ENCODE measurements at places on chromosomes 3 and 15.
A peak's percentile ranks its signal among the peaks of the same experiment; 100 is the strongest.

GRCh38 chr15:68704496-68705021 lies 116.1 kb downstream of the ANP32A start:
- DNase-seq, result no peak

- DNase-seq, result no peak
These were observed 38.0 kb downstream of the ANP32A start for GRCh38 chr15:68782589-68783161.

DNA sequence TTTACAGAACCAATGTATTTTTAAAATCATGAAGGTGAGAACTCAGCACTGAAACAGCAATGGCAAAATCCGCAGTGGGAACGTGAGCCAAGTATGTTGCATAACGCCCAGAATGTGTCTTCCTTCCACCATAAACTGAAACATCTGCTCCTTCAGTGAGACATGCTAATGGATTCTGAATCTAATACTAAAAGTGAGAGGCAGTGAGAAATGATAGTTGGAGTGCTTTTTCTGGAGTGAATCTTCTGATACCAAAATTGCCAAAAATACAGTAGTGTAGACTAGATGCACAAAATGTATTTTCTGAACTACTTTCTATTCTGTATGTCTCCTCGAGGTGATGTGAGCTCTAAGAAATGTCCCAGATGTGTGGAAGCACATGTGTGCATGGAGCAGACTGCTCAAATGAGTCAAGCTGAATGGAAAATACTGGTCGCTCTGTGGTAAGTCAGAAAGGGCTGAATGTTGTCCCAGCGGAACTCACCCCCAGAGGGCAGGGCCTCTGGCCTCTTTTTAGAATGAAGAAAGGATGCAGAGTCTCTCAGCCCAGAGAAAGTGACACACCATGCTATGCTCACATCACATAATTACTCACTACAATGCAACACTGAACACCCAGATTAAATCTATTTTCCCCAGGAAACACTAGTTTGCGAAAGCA lies 73.0 kb downstream of the ATP10A start:
- DNase-seq, result no peak

GRCh38 chr3:67389176-67389575 lies 265.2 kb downstream of the SUCLG2 start:
- DNase-seq, result no peak

DNA sequence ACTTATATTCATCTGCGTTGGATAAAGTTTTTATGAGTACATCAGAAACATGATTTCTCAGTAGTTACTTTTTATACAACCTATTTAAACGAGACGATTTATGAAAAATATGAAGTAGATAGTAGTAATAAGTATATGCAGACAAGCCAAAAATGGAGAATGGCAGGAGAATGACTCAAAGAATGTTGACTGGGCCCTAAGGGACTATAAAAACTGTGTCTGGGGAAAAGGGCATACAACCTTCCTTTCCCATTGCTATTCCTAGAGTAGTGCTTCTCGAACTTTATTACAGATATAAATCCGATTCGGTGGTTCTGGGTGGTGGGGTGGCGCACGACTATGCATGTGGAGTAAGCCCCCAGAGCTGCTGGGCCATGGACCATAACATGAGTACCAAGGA lies 558.5 kb downstream of the FOXP1 start:
- DNase-seq, result no peak

DNA sequence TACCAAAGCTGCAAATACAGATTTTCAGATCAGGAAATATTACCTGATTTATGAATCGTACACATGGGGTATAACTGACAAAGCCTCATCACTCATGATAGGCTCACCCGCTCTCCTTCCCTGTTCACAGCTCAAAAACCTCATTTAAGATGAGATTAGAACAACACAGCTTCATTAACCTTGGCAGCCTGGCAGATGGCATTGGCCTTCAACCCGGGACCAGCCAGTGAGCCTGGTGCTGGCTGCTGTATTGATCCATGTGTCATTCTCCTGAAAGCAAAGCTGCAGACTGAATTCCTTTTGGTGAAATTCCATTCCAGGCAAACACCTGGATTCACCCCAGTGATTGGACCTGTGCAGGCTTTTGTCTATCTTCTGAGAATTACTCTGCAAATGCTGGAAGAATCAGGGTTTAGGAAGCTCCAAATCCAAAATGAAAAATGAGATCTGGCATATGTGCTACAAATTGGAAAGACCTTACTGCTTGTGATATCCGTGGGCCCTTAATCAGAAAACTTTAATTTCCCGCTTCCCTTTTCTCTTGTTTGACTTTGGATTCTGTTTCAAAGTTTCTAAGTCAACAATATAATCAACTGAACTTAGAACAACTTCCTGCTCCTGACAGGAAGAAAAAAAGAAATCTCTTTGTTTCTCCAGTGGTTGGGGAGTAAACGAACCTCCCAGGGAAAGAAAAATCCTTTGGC lies 189.1 kb upstream of the KBTBD8 start:
- no peak for DNase-seq

GRCh38 chr15:73939138-73939537 lies 12.9 kb downstream of the LOXL1 start:
- DNase-seq, result no peak

DNA sequence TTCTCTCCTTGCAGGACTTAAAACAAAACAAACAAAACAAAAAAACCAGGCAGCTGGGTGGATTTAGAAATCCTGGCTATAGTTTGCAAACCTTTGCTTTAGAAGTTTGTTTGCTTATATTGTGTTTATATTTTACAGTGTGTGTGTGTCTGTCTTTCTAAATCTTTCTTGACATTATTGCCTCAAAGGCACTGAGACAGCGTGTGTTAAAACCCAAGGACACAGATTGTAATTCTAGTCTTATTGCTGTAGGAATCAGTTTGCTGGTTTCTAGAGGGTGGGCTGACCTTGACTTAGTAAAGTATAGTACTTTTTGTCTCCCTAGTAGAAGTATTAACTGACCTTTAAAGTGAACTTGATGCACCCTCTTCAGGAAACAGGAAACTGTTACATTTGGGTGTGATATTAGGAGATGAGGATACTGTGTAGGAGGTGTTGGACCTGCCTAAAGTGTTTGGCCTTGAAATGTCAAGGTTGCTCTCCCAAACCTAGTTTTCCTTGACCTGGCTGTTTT lies 71.0 kb downstream of the TCF12 start:
- no peak for DNase-seq

DNA sequence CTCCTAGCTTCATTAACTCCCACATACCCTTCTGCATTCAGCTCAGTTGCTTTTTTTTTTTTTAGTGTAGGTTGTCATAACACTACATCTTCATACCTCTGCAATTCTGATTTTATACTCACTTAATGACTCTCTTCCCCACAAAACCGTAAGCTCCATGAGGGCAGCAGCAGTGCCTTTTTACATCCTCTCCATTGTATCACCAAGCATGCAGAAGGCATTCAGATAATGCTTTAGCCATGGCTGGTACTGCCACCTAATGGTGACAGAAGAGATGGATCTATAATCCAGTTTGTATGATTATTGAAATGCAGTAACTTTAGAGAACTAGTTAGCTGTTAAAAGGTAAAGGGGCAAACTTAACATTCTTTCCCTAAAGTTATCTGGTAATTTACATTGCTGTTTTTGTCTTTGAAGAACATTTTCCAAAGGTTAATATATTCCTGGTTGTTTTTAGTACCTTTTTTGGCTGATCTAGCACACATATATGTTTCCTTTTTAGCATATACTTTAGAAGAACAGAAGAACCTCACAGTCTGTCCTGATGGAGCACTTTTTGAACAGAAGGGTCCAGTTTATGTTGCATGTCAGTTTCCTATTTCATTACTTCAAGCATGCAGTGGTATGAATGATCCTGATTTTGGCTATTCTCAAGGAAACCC lies 36.8 kb downstream of the ATP1B3 start:
- DNase-seq, result peak; percentile 40

- DNase-seq, result no peak
These were observed 11.5 kb downstream of the CPNE9 start for GRCh38 chr3:9715136-9715535.

DNA sequence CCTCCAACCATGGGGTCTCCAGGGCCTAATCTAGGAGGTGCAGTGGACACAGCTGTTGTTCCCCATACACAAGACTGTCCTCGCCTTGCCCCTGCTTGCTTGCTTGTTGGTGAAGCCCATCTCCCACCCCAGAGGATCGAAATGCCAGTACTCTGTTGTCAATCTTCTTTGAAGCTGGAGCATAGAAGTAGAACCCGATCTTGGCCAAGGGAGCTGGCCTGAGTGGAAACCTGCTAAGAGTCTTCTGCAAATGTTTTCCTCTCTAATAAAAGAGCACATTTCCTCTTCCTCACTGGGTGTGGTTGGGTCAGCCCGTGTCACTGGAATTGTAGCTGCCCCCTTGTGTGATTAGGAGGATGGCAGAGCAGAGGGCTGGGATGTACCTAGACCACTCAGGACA lies 85.4 kb downstream of the HES1 start:
- no peak for DNase-seq

DNA sequence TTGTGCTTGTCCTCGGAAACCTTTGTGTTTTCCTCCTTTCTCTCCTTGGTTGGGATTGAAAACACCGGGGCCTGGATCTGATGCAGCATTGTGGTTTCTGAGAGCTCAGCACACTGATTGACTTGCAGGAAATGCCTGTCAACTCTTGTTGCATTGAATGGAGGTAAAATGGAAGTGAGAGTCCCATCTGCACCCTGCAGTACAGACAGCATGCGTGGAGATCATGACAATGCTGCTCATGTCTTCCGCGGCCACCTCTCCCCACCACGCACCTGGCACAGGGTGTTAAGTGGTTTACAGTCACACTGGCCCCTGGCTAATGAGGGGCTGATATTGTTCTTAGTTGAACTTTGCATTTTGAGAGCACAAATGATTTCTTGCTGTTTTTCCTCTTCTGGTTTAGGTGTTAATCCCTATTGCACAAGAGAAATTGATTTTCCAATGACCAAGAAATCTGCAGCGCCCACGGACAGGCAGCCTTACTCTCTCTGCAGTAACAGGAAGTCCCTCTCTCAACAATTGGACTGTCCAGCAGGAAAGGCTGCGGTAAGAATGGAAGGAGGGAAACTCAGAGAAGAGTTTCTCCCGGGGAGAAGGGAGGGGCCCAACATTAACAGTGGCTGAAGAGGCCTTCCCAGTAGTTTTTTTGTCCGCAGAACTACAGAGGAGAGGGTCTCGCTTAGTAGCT lies 58.5 kb downstream of the STARD5 start:
- no peak for DNase-seq

DNA sequence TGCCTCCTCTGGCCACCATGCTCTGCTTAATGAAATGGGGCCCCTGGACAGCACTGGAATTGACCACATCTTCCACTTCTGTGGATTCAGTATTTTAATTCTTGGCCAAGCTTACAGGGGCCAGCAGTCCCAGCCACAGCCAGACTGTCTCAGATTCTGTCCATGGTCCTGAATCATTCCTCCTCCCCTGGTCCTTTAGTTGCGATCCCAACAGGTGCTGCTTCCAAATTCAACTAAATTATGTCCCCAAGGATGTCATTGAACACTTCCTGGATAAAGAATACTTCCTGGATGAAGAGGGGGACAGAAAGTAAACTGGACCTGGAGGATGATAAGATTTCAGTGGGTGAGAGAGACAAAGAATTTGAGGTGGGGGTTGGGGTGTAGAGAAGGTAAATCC lies 111.1 kb upstream of the FOXB1 start:
- no peak for DNase-seq

GRCh38 chr15:99732124-99732750 lies 1.0 kb downstream of the LYSMD4 start:
- DNase-seq, result no peak

DNA sequence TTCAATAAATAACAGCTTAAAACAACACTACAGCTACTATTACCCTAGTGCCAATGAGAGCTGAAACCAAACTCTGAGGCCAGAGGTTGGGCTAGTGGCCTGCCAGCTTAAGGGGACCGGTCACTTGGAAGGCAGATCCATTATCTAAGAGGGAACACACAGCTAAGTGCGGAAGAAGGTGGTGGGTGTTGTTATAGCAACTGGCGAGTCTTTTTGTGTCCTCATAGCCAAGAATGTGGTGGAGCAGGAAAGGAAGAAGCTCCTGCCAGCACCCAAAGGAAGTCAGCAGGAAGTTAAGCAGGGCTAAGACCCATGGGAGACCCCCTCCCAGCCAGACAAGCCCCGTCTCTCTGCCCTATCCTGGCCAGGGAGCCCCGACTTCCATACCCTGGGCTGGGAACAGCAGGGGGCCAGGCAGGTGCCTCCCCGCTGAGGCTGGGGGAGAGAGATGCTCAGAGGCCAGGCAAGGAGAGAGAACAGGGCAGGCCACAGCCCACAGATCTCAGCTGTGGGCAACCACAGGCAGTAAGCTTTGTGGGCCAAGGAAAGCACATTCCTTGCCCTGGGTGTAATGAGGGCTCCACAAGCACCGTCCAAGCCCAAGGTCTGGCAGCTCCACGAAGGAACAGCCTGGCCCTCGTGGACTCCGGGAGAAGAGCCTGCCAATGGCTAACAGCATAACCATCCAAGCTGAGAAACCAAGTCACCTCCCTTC lies 34.0 kb upstream of the HRH1 start:
- no peak for DNase-seq

- DNase-seq, result no peak
These were observed 48.9 kb downstream of the RASGRF1 start for GRCh38 chr15:79041601-79042168.

GRCh38 chr3:161821591-161821990 lies 325.0 kb downstream of the OTOL1 start:
- DNase-seq, result no peak

DNA sequence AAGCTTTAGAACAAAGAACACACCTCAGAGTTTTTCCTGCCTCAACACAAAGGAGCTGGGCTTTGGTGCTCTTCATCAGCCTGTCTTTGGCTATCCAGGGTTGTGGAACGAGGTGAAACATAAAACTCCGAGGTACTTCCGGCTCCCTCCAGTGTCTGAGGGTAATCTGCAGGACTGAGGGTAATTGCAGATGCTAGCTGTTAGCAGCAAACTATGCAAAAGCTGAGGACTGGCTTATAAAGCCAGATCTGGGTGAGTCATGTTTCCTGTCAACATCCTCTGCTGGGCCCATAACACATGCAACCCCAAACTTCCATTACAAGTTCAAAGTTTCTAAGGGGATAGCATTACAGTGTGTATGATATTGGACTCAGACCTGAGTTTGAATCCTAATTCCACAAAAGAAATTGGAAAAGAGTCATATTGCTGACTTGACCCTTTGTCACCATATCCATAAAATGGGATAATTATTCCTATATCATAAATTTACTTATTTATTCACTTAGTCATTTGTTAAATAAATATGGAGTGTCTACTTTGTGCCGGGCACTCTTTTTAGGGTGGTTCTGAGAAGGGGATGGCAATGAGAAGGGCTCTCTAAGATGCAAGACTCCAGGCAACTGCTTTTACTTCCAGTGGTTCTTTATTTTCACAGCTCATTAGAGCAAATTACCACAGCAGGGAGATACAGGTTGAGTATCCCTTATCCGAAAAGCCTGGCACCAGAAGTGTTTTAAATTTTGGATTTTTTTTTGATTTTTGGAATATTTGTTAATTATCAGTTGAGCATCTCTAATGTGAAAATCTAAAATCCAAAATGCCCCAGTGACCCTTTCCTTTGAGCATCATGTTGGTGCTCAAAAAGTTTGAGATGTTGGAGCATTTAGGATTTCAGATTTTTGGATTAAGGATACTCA lies 9.5 kb upstream of the TRIM69 start:
- no peak for DNase-seq

GRCh38 chr3:136838641-136839555 lies 20.0 kb downstream of the SLC35G2 start:
- DNase-seq, result no peak

GRCh38 chr15:26325495-26325894 lies 447.4 kb downstream of the GABRB3 start:
- no peak for DNase-seq
